COR-L47 (cell line): ENCODE measurements at places on chromosomes 11 and 22.

DNA sequence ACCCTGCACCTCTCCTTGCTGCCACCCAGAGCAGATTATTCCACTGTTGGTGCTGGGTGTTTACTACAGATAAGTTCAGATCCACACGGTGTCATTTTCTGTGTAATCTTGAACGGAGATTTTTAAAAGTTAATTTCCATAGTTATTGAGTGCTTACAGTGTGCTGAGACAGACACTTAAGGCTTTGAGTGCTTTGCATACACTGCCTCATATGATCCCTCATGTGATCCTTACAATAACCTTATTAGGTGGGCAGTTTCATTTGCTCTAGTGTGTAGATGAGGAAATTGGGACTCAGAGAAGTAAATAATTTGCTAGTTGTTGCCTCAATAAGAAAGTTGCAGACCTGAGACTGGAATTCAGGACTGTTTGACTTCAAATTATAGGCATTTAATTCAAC, 32.3 kb upstream of the ME3 start:
- no peak for DNase-seq

DNA sequence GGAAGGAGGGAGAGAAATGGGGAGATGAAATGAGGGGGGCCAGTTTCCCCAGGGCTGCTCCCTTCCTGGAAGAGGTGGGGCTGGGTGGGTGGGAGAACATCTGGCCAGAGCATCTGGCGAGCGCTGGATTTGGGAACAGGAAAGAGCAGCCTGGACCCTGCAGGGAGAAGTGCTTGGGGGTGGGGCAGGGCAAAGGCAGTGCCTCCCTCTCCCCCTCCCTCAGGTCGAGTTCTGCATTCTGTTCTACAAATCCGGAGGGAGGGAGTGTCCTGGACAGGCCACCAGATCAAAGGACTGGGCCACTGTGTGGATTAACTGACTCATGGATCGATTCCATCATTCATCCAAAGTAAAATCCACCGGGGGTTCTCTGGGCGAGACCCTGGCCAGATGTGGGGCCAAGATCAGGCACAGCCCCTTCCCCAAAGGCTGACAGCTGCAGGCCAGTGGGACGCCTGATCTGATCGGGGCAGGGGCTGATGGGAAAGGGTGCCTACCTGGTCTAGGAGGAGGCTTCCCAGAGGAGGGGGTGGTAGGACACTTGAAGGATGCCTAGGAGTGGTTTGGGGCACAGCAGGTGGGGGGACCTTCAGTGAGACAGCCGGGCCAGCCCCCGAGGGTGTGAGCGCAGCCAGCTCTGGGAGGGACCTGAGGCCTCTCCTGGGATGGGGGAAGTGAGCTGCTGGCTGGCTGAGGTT, 57.5 kb downstream of the CACNA1I start:
- no peak for DNase-seq

- no peak for DNase-seq
Observed at GRCh38 chr11:96394773-96395172, 5.0 kb downstream of the JRKL start.

DNA sequence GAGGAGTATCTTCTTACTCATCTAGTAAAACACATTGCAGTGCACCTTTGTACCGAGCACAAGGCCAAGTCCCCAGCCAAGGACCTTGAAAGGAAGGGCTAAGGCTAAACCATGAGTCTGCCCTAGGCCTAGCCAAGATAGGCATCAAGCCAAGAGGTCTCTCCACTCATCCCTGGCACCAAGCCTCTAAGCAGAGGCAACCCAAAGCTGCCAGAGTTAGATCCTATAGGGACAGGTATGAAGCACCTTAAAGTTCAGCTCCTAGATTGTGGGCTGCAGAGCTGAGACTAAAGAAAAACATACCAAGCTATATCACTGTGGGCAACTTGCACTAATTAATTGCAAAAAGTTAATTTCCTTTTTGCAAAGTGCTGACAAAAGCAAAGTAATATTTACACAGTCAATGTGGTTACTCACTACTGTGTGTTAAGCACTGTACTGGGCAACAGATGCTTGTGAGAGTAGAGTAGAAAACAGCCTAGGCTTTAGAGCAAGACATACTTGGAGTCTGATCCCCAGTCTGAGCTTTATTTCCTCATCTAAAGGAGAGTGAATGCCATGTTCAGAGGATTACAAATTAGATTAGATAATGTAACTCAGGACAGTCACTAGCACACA, 7.2 kb downstream of the COA4 start:
- DNase-seq, result no peak

GRCh38 chr22:44037519-44038375, 13.6 kb downstream of the PARVB start:
- DNase-seq, result no peak

DNA sequence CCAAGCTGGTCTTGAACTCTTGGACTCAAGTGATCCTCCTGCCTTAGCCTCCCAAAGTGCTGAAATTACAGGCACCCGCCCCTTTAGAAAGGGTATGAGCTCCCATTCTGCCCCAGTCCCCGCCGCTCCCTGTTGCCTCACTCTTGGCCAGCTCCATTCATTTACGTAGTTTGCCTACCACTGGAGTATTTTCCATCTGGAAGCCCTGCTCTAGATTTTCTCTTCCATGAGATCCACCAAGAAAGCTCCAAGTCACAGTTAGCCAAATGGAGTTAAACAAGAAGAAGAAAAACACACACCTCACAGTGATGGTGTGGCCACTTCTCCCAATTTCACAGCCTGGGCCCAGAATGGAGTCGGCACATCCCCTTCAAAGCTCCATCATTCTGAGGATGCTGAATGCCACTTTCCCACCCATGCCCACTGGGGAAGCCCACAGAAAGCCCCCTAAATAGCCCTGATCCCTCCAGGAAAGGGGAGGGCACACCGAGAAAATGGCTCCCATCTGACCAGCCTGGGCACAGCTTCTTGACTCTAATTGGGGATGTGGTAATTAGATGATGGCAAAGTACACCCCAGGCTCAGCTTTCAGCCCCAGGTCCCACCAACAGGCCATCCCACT, 381.2 kb downstream of the MN1 start:
- no peak for DNase-seq

DNA sequence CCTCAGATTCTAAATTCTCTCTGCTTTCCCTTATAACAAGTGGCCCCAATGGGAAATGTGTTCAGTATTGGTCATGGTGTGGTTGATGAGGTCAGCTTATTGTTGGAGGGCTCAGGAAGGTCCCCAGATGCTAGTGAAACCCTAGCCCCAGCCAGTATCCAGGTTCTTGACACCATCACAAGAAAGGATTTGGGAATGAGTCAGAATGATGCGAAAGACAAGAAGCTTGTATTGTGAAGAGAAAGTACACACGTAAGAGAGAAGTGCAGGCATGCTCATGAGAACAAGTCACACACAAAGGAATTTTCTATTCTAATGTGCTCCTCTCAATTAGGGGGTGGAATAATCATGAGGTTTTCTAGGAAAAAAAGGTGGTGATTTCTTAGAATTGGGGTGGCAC, 34.9 kb upstream of the TRPC6 start:
- DNase-seq, result no peak

DNA sequence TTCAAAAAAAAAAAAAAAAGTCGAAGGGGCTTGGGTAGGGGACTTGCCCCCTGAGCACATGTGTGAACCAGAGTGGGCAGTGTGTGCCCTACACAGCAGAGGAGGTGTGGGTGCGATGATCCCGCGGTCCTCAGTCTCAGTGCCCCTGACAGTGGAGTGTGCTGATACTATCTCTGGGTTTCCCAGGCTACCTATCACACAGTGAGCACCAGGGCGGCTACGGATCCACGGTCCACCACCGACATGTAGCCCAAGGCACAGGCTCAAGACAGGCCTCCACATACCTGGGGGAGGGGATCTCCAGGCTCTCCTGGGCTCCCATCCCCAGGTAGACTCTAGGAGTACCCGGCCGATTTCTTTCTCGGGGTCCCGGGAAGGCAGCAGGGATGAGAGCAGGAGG, 9.1 kb downstream of the B3GAT1 start:
- no peak for DNase-seq

DNA sequence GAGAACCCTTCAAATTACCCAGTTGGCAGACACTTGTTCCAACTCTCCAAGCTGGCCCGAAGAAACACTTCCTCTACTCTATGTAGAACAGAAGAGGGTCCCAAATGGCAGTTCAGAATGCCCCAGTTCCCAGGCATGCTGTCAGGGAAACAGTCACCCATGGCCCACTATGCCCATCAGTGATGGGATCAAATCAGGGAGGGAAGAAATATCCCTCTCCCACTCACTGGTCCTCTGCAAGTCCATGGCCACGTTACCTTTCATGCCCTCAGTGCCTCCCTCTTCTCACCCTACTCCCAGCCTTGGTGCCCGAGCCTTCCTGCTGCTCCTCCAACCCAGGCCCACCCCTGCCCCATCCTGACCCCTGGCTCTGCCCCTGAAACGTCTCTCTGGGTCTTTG, 16.6 kb downstream of the APOL3 start:
- DNase-seq, result no peak

- no peak for DNase-seq
Observed at GRCh38 chr11:80167766-80168165, 726.9 kb upstream of the TENM4 start.

DNA sequence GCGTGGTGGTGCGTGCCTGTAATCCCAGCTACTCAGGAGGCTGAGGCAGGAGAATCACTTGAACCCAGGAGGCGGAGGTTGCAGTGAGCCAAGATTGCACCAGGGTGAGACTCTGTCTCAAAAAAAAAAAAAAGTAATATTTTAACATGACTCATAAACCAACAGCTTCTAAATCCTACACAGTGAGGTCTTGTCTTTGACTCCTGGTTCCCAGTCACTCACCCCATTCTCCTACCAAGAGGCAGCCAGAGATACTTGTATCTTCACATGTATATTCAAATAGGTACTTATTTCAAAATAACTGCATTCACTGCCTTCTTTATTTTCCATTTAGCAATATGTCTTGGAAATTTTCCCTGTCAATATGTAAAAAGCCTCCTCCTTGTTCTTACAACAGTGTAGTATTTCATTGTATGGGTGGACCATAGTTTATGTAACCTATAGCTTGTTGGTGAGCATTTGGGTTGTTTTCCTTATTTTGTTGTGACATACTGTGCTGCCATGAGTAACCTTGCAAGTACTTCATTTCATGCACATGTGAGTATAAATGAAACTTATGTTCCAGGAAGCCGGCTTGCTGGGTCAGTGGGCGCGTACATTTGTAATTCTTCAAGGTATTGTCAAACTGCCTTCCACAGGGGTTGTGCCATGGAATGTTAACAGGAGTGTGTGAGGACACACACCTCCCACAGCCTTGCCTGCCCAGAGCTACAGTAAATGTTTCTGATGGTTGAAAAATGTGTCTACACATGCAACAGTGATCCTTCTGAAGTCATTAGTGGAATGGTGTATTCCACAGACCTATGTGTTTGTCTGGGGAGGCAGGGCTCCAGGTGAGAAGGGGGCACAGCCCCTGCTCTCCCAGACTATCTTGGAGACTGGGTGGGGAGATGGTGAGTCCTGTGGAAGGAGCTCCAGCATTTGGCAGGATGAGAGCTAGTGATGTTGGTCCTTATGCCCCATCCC, 47.9 kb downstream of the OSBP2 start:
- no peak for DNase-seq

GRCh38 chr22:30600921-30601320, 6.1 kb upstream of the TCN2 start:
- DNase-seq, result no peak

DNA sequence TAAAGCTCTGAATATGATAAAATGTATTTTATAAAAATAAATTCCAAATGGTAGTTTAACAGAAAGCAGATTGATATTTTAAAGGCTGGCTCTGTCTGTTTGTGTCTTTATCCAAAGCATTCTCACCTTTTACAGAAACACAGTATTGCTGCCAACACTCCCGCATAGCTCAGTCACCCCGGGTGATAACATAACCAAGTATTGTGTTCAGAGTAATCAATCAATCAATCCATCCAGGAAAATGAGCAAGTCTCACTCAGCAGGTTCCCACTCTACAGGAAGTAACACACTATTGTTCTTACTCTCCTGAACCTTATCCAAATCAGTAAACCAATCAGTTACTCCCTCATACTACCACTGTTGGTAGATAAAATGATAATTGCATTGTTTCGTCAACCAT, 203.4 kb downstream of the LRRC4C start:
- no peak for DNase-seq

GRCh38 chr11:32334822-32335221, 100.5 kb downstream of the WT1 start:
- DNase-seq, result no peak

DNA sequence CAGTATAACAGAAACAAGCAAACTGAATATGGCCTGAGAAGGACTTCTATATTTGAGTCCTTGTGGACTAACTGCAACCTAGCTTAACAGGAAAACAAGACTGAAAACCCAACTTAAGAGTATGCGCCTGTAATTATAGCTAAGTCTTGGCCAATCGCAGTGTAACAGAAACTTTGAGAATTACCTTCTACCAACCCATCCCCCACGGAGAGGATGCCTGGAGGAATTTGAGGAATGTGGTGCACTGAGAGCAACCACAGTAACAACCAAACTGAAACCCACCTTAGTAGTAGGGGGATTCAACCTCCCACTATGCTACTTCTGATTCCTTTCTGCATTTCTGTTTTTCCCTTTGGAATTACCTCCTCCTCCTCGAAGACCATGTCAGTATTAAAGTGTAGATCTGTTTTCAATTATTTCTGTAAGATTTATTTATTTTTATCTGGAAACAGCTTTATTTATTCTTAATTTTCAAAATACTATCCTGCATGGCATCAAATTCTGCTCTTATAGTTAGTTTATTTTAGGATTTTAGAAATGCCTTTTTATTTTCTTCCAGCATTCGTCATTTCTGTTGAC, 393.6 kb downstream of the KCNA4 start:
- no peak for DNase-seq

DNA sequence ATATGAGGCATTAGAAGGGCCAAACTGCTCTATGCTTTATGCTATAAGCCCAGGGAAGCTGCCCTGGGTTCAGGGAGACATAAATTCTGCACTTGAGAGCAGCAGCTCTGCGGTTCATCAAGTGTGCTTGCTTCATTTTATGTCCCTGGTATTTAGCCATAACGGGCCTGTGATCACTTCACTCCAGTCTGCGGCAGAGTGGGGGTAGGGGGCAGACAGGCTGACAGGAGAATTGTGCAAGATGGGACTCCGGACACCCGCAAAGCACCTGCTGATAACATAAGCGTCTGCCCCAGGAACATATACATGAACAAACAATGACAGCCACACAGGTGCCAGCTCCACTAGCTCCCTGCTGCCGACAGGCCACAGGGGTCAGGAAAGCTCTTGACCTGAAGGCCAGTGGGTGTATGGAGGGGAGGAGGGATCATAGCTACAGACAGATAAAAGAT, 56.1 kb downstream of the SMCO4 start:
- DNase-seq, result no peak

DNA sequence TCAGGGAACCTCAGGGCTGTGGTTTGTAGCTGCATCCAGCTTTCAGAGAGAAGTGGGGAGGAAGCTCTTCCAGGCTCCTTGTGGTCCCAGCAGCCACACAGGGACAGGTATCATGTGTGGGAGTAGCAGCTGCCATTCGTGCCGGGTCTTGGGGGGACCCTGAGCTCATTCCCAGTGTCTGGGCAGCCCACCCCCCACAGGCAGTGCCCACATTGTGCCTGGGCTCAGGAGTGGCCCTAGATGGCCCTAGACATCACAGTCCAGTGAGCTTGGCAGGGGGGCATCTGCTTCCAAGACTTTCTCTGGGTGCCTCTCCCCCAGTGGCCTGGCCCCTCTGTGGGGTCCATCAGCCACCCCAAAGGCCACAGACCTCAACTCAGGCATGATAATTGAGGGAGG, 619.7 kb downstream of the BRD1 start:
- no peak for DNase-seq
